NCI-H2171 (cell line): ENCODE measurements at places on chromosomes 11 and 22.

DNA sequence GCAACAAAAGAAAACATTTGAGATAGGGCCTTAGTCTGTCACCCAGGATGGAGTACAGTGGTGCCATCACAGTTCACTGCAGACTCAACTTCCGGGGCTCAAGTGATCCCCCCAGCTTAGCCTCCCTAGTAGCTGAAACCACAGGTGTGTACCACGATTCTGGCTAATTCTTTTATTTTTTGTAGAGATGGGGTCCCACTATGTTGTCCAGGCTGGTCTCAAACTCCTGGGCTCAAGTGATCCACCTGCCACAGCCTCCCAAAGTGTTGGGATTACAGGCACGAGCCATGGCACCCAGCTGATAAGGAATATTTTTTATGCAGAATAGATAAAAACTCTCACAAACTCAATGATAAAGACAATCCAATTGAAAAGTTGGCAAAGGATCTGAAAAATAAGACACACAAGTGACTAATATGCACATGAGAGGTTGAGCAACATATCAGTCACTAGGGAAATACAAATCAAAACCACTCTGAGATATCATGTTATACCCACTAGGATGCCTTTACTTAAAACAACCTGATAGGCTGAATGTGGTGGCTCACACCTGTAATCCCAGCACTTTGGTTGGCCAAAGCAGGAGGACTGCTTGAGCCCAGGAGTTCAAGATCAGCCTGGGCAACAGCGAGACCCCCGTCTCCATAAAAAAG, 33.9 kb upstream of the CLTCL1 start:
- DNase-seq: no peak

GRCh38 chr22:46465793-46466192, 71.6 kb downstream of the CELSR1 start:
- no peak for DNase-seq

GRCh38 chr22:49480896-49481658, 346.6 kb downstream of the BRD1 start:
- DNase-seq: no peak

- no peak for DNase-seq
These were observed 789.9 kb downstream of the BRD1 start for GRCh38 chr22:49037701-49038245.

GRCh38 chr11:118916842-118917388, 8.8 kb downstream of the BCL9L start:
- DNase-seq: no peak

- no peak for DNase-seq
These were observed 12.6 kb downstream of the PLCB3 start for GRCh38 chr11:64263947-64264317.

DNA sequence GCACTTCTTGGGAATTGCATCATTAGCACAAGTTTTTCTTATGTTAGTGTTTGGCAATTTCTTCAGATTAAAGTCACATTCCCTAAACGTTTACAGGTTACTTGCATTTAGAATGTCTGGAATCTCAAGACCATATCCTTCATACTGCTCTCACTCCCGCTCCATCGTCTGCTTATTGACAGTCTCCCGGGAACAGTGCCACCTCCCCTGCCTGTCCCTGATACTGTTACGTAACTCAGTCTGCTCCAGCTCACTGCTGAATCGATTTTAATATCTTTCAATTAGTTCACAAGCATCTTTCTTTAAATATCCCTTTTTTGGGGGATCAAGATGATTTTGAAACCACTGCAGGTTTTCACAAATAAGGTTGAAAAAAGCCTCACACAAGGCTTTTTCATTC, 48.2 kb downstream of the GLYATL2 start:
- DNase-seq: no peak

DNA sequence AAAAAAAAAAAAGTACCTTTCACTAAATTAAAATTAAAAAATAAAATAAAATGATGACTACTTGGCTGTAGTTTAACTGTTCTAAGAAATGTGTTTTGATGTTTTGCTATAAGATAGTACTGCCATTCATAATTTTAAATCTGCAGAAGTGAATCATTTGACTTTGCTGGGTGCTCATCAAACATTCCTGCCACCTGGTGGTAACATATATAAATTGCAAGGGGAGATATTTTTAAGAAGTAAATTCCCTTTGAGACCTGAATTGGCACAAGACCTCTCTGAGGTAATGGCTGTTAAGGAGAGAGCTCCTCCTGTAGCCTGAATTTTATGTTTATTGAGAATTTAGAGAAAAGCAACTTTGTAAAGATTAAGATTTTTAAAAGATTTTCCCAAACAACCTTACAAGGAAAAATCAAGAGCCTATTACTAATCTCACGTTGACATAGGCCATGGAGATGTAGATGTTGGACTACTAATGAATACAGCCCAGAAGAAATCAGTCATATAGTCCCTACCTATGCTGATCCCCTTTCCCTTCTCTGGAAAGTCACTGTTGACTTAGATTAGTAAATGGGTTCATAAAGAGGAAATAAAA, 11.9 kb upstream of the NARS2 start:
- DNase-seq: no peak
